Uterus (tissue), 4 donors: ENCODE measurements at places on chromosomes 2 and 18. TPM values are rescaled to one million over a fixed set of nuclear protein-coding genes. Genes with fewer than 3 reads are reported as not detected.

GEN1 gene
- total RNA-seq: 21.6 TPM

DNA sequence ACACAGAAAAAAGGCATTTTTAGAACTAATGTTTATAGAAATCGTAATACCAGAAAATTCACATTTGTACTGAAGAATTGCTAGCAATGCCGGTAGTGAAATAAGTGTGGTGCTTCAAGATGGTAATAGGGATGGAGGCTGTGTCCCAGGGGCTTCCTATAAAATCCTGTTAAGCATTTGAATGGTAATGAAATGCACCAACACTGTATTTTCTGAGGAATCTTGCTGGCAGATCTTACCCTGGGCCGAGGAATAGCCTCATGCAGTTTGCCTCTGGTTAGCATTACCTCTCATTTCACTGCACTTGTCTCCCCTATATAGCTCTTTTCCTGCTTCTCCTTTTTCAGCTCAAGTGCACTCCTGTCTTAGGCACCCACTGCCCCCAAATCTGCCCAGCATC lies 501.6 kb upstream of the NRP2 start:
- no peak overlapping the region for H3K27ac ChIP-seq
- H3K4me3 ChIP-seq: no peak overlapping the region
- no peaks in the 10 kb centered on the region for H3K27me3 ChIP-seq
- H3K4me1 ChIP-seq: no peaks in the 10 kb centered on the region
- no peaks in the 10 kb centered on the region for H3K36me3 ChIP-seq

DNA sequence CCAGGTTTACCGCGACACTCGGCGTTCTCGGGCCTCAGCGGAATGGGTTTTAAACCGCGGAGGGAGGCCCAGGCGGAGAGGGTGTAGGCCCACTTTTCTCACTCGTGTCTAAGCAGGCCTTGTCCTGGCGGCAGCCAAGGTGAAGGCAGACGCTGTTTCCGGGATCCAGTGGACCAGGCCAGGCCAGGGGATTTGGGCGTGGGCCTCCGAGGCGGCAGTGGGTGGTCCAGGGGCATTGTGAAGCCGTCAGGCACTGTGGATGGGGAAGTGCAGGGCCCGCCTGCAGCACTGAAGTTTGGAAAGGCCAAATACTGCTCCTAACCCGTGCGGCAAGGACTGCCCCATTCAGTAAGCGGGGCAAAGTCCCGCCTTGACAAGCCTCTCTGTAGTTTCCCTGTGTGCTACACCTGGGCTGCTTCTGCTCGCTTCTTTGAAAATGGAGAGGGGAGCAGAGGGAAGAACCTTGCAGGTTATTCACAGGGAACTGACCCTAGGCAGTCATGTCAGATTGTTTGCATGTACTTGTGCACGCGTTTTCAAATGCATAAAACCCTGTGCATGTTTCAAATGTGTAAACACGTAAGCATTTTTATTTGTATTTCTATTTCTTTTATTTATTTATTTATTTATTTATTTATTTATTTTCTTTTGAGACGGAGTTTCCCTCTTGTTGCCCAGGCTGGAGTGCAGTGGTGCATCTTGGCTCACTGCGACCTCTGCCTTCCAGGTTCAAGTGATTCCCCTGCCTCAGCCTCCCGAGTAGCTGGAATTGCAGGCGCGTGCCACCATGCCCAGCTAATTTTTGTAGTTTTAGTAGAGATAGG lies 7.5 kb upstream of the DLX2 start:
- H3K4me1 ChIP-seq: no peaks in the 10 kb centered on the region
- no peak overlapping the region for H3K27ac ChIP-seq
- peaks cover 39% of the 10 kb centered on the region for H3K27me3 ChIP-seq

PDE11A gene
- total RNA-seq: 2.1 TPM

- no peaks in the 10 kb centered on the region for H3K4me1 ChIP-seq
- no peaks in the 10 kb centered on the region for H3K36me3 ChIP-seq
- H3K27ac ChIP-seq: no peak overlapping the region
- no peaks in the 10 kb centered on the region for H3K27me3 ChIP-seq
- no peak for DNase-seq
- no peak overlapping the region for H3K4me3 ChIP-seq
Measured at GRCh38 chr2:155125585-155126230, 427.2 kb downstream of the KCNJ3 start.

DNA sequence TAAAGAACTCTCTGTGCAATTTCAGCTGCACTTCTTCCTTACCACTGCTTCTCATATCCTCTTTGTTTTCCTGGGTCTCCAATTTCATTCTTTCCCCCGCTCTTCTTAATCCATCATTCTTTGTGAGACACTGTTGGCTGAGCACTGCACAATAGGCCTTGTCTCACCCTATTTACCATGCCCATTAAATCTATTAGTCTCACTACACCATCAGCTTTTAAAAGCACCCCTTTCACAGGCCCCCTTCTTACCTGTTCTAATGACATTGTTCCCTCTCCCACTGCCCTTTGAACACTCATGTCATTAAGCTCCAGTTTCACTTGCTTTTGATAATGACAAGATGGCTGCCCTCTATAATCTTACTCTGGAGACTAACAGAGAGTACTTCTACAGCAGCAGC lies 404.1 kb upstream of the ACVR2A start:
- no peak for DNase-seq
- H3K27ac ChIP-seq: no peak overlapping the region
- no peaks in the 10 kb centered on the region for H3K36me3 ChIP-seq
- no peaks in the 10 kb centered on the region for H3K27me3 ChIP-seq
- no peaks in the 10 kb centered on the region for H3K4me1 ChIP-seq

- H3K4me3 ChIP-seq: no peak overlapping the region
- H3K36me3 ChIP-seq: no peaks in the 10 kb centered on the region
- no peak for DNase-seq
- H3K27ac ChIP-seq: no peak overlapping the region
Measured at GRCh38 chr2:106115250-106115649, 78.9 kb downstream of the UXS1 start.

GKN1 gene
- total RNA-seq: not detected

- H3K4me1 ChIP-seq: no peaks in the 10 kb centered on the region
- H3K27ac ChIP-seq: no peak overlapping the region
- no peak for DNase-seq
- no peaks in the 10 kb centered on the region for H3K27me3 ChIP-seq
- H3K4me3 ChIP-seq: no peak overlapping the region
- H3K36me3 ChIP-seq: no peaks in the 10 kb centered on the region
Measured at GRCh38 chr2:8169443-8169842, 512.4 kb upstream of the ID2 start.

CCDC141 gene
- total RNA-seq: 0.29 TPM

- H3K4me3 ChIP-seq: no peak overlapping the region
- no peaks in the 10 kb centered on the region for H3K27me3 ChIP-seq
- no peaks in the 10 kb centered on the region for H3K36me3 ChIP-seq
- H3K27ac ChIP-seq: no peak overlapping the region
- no peak for DNase-seq
- H3K4me1 ChIP-seq: no peaks in the 10 kb centered on the region
Measured at GRCh38 chr2:17313261-17313660, 205.0 kb downstream of the RAD51AP2 start.

TMEM150A gene
- total RNA-seq: not detected

DNA sequence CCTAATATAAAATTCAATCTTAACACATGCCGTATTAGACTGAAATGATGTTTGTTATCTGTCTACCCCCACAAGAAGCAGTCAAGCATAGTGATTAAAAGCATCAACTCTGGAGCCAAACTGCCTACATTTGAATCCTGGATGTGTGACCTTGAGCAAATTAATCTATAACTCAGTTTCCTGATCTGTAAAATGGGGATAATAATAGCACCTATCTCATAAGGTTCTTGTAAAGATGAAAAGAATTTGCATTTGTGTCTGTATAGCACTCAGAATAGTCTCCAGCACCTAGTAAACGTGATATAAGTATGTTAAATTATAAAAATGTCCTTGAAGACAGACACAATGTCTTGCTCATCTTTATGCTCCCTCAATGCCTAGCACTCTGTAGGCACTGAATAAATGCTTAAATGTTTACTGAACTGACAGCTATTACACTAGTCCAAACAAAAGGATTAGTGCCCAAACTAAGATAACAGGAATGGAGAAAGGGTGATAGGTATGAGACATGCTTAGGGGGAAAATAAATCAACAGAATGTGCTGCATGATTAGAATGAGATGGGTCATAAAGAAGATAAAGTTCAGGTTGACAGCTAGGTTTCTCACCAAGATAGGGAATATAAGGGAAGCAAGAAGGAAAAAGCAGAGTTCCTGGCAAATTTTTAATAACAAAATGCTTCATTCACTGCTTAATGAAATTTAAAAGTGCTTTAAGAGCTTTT lies 180.6 kb downstream of the ATAD2B start:
- DNase-seq: no peak
- H3K4me1 ChIP-seq: no peaks in the 10 kb centered on the region
- no peaks in the 10 kb centered on the region for H3K36me3 ChIP-seq
- H3K27me3 ChIP-seq: no peaks in the 10 kb centered on the region

DNA sequence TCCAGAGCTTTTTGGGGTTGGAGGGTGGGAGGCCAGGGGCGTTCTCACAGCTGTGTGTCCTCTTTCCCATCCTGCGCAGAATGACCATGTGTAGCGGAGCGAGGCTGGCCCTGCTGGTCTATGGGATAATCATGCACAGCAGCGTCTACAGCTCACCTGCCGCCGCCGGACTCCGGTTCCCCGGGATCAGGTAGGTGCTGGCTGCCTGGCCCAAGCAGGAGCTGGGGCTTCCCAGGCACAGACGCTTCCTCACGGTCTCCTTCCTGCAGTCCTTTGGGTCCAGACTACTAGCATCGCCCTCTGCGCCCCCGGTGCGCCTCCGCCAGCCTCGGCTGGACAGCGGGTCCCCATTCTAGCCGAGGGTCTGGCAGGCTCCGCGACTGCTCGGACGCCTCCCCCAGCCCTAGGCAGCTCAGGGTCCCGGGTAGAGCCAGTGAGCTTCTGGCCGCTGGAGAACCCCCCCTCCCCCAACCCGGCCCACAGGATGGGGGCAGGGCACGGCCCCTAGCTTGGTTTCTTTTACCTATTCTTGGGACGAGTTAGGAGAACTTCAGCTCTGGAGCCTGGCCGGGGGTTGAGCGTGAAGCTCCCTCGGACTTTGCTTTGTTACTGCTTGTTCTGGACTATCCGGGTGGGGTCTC lies 756 bp downstream of the ADCYAP1 start:
- H3K27ac ChIP-seq: no peak overlapping the region
- peaks cover 11% of the 10 kb centered on the region for H3K4me1 ChIP-seq
- H3K4me3 ChIP-seq: no peak overlapping the region

PROC gene
- total RNA-seq: not detected

DNAH6 gene
- 2.4 TPM for total RNA-seq

DNA sequence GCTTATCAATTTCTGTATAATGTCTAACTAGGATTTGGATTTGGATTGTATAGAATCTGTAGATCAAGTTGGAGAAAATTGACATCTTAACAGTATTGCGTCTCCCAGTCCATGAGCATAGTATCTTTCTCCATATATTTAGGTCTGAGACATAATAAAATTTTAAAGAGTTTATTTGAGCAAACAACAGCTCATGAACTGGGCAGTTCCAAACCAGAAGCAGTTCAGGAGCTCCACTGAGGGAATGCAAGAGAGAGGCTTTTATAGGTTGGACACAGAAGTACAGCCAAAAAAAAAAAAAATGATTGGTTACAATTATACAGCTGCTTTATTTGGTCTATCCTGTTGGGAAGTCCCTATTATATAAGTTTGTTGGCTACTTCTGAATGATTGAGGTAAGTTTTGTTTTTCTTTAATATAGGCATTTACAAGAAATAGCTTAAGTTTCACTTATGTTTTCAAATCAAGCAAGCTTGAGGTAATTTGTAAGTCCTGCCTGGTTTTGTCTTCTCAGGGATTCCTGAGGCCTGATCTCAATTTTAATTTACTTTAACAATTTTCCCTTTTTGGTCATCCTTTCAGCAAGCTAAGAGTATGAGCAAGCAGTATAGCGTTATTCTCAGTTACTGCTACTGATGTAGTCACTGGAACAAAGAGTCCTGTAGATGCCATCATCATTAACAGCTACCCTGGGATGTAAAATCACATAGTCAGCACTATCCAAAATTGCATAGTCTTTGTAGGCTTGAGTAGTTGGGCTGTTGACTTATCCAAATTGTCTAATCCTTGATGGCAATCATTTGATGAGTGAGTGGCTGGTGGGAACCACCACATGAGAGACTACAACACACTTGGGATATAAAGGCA lies 27.5 kb upstream of the RUFY4 start:
- DNase-seq: no peak
- H3K4me1 ChIP-seq: no peaks in the 10 kb centered on the region
- H3K36me3 ChIP-seq: no peaks in the 10 kb centered on the region

FHL2 gene
- total RNA-seq: 45.1 TPM

GRCh38 chr2:60066096-60066839 lies 487.2 kb downstream of the BCL11A start:
- H3K4me3 ChIP-seq: no peak overlapping the region
- H3K27me3 ChIP-seq: no peaks in the 10 kb centered on the region
- DNase-seq: no peak

DNA sequence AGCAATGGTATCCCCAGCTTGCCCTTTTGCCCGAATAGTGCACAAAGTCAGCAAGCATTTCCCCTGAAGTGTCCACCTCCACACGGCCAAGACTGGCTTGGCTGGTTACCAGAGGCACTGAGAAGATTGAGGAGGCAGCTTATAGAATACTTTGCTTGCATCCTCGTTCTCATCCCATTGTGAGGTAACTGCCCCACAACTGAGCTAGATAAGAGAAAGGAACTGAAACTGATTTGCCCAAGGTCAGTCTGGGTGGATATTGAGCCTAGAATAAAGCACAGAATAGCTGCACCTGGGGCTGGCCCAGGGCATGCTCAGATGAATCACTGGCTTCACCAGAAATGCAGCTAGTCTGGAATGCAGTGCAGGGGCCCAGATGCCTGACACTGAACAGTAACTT lies 32.7 kb upstream of the MAP4K3 start:
- H3K27ac ChIP-seq: peak overlapping the region; percentile 55
- H3K36me3 ChIP-seq: no peaks in the 10 kb centered on the region
- H3K4me3 ChIP-seq: no peak overlapping the region

DNA sequence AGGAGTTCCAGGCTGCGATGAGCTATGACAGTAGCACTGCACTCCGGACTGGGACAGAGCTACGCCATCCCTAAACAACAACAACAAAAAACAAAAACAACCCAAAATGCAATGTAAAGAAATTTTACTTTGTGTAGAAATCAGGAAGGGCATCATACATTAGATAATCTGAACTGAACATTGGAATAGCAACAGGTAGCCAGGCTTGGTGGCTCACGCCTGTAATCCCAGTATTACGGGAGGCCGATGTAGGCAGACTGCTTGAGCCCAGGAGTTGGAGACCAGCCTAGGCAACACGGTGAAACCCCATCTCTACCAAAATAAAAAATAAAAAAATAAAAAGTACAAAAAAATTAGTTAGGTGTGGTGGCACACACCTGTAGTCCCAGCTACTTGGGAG lies 2.1 kb upstream of the PNO1 start:
- H3K4me3 ChIP-seq: no peak overlapping the region
- peaks cover 10% of the 10 kb centered on the region for H3K4me1 ChIP-seq
- no peaks in the 10 kb centered on the region for H3K36me3 ChIP-seq
- no peak overlapping the region for H3K27ac ChIP-seq
- no peaks in the 10 kb centered on the region for H3K27me3 ChIP-seq
- DNase-seq: no peak
